ENCODE measurements at places on chromosomes 6 and 20.
A peak's percentile ranks its signal among the peaks of the same experiment; 100 is the strongest.

DNA sequence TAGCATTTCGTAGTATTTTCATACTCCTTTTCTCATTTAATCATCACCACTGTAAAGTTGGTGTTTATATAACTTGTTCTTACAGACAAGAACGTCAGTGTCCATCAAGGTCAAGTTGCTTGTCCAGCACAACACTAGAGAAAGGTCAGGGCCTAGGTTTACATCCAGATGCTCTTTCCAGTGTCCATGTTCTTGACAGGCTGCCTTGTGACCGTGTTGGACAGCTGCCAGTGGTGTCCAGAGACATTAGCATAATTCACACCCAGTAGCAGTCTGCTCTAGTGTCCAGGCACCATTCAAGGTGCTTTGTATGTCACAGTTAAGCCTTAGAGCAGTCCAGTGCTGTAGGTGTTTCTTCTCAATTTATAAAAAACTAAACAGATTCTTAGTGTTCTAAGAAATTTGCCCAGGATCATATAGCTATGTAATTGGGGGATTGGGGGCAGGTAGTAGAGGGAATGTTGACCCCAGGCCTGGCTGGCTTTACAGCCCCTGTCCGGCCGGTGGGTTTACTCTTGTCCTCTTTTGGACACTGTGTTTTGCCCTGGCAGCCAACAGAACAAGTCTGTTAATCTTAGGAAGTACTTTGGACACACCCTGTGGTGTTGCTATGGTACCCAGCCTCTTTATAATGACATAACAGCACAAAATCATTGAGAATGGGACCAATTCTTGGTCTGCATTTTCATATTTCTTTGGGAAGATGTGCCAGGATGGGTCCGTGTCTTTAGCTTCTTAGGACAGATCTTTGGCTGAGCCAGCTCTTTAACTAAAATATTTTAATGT is 8.0 kb downstream of the STK35 start:
- DNase-seq = peak; percentile 73

GRCh38 chr20:57525328-57526086 is 567 bp upstream of the CTCFL start:
- no peak for DNase-seq

GRCh38 chr20:52824494-52825216 is 147.5 kb upstream of the TSHZ2 start:
- DNase-seq = no peak

- no peak for DNase-seq
These were observed 46.3 kb downstream of the TBPL1 start for GRCh38 chr6:133999305-133999704.

DNA sequence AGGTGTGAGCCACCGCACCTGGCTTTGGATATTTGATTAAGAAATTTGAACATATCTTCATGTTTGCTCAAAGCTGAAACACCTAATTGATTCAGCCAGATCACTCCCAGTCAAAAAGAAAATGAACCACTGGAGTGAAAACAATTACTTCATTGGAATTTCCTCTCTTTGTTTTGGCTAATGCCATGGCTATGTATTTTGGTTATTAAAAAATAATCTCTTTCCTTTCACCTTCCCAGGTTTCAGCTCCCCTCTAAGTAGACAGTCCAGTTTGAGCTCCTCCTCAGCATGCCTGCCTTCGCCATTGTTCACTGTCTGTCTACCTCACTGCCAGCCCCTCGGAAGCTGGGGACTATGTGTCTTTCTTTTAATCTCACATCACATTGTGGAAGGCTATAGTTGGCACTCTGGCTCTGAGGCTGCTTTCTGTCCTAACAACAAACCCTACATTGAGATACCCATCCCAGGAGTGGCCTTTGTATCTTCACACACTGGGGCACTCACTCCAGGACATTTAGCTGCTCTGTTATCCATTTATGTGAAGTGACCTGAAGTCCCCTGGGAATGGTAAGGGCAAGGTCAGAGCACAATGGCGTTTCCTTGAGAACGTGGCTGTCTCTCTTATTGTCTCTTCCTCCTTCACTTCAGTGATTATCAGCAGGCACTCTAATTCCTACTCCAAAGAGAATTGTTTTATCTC is 764.0 kb upstream of the CITED2 start:
- no peak for DNase-seq

DNA sequence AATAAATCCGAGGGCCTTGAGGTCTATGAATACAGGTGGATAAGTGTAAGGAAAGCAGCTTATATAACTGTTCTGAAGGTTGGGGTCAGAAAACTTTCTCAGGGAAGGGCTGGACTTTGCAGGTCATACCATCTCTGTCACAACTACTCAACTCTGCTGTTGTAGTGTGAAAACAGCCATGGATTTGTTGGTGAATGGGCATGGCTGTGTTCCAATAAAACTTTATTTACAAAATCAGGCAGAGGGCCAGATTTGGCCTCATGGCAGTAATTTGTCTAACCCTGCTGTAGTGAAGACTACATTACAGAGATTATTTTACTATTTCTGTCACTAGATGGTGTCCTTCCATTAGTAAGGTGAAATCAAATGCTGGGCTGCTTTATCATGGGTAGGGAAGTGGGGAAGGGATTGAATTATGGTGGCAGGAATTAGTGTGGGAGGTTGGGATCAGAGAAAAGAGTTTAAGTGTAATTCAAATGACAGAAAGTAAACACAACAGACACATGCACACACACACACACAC is 409.6 kb upstream of the CHD6 start:
- peak; percentile 22 for DNase-seq

- no peak for DNase-seq
These were observed 52.4 kb upstream of the LYRM2 start for GRCh38 chr6:89690944-89691324.

GRCh38 chr6:98146656-98147055 is 687.7 kb upstream of the POU3F2 start:
- DNase-seq = no peak

- peak; percentile 71 for DNase-seq
These were observed 123.0 kb downstream of the SLC16A10 start for GRCh38 chr6:111210194-111210728.

GRCh38 chr6:28336284-28337120 is 554 bp upstream of the ZSCAN31 start:
- DNase-seq = peak; percentile 51

- DNase-seq = no peak
These were observed 260.7 kb upstream of the ECI2 start for GRCh38 chr6:4396044-4396443.

GRCh38 chr6:143695969-143696663 is 18.4 kb downstream of the PHACTR2 start:
- DNase-seq = no peak

GRCh38 chr20:62485062-62485700 is 9.4 kb upstream of the GATA5 start:
- no peak for DNase-seq

DNA sequence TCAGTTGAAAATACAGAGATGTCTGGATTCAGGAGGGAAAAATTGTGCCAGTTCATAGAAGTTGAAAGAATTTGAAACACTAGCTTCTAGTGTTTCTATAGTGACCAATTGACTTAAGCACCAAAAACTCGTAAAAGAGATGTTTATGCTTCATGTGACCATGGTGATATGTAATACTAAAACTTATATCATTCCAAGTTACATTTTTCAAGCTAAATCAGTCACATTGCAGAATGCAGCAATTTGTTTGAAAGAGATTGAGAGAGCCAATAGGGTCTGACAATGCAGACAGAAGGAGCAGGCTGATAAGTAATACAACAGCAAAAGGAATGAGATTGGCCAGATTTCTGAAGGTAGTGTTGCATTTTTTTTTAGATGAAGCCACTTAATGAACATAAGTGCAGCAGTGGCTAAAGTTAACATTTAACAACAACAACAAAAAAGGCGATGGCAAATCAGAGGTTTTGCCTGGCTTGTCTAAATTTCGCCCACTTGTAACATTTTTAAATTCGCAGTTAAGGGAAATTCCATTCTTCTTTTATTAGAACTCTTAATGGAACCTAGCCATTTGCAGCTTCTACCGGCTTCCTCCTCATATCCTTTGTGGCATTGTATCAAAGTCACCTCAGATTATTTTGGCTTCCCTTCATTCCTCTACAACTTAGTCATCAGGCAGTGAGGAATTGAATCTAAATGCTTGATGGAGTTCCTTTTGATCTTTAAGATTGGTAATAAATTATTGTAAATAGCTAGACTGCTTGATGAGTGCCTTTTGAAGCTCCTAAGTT is 484.0 kb upstream of the SOX4 start:
- DNase-seq = no peak

DNA sequence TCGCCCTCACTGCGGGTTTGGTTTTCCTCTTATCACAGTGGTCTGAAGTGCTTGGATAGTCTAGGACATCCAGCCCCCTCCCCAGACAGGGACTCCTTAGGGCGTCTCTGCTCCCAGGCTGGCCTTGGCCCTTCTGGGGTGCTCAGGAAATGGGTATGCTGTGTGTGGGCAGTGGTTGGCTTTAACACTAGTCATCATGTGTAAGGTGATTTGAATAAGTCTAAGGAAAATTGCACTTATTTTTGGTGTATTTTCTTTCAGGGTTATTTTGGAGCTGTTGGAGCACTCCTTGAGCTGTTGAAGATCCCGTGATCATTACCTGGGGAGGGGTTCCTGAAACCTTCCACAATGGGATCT is 33.8 kb downstream of the PANK2 start:
- DNase-seq = no peak

GRCh38 chr6:161369339-161369738 is 95.5 kb upstream of the AGPAT4 start:
- no peak for DNase-seq
